Forelimb muscle (tissue), 1 donor: ENCODE measurements at places on chromosomes 5 and 9. TPM values are rescaled to one million over a fixed set of nuclear protein-coding genes. Genes with fewer than 3 reads are reported as not detected.

GRCh38 chr5:178453224-178453623, 137.0 kb downstream of the COL23A1 start:
- DNase-seq, result no peak

DNA sequence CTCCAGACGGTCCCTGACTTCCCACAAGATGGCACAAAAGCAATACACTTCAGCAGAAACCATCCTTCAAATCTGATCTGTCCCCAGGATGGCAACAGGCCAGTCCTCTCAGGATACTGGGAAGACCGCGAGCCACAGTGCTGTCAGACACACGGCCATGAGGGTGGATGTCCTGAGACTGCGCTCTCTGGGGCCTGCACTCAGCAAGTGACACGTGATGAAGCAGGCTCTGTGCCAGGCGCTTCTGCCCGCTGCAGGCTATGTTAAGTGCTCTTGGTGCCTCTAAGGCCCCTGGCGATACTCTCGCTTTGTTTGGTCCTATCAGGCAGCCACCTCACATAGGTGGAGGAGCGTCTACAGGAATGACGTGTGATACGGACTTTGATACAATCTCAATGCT, 7.1 kb downstream of the BRD9 start:
- no peak for DNase-seq

The PCDHB3 gene
- polyA plus RNA-seq, result 1.6 TPM

The DOK3 gene
- 6.3 TPM for polyA plus RNA-seq

The SPATA31E1 gene
- not detected for polyA plus RNA-seq

The IL3 gene
- polyA plus RNA-seq, result not detected
